Naive thymus-derived CD4-positive, alpha-beta T cell (primary cell): ENCODE measurements at places on chromosomes 7 and 10. TPM values are rescaled to one million over a fixed set of nuclear protein-coding genes. Genes with fewer than 3 reads are reported as not detected.

GRCh38 chr10:77866598-77866997 is 60.0 kb downstream of the DLG5 start:
- H3K27me3 ChIP-seq = no peaks in the 10 kb centered on the region
- H3K36me3 ChIP-seq = no peaks in the 10 kb centered on the region

Gene AGAP6
- total RNA-seq = 21.1 TPM

DNA sequence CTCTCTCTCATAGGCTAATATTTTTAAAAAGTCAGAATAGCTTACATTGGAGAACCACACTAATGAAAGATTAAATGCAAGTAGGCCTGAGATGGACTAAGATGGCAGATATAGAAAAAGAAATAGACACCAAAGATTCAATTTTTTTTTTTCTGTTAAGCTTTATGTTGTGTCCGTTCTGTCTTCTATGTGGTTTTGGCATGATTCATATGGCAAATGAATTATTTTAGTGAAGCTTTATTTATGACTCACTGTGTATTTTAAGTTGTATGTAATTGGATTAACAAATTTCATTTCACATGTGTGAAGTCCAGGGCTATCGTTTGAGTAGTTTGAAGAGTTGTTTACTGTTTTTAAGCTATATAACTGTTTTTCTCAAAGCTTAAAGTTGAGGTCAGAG is 214.8 kb downstream of the CAMK1D start:
- no peak overlapping the region for H3K4me3 ChIP-seq
- DNase-seq = no peak
- H3K27ac ChIP-seq = no peak overlapping the region
- H3K27me3 ChIP-seq = no peaks in the 10 kb centered on the region
- no peaks in the 10 kb centered on the region for H3K36me3 ChIP-seq
- no peaks in the 10 kb centered on the region for H3K4me1 ChIP-seq

GRCh38 chr7:116988363-116988989 is 35.2 kb downstream of the ST7 start:
- H3K27me3 ChIP-seq = no peaks in the 10 kb centered on the region
- H3K36me3 ChIP-seq = no peaks in the 10 kb centered on the region
- H3K4me3 ChIP-seq = no peak overlapping the region
- DNase-seq = peak; percentile 16

DNA sequence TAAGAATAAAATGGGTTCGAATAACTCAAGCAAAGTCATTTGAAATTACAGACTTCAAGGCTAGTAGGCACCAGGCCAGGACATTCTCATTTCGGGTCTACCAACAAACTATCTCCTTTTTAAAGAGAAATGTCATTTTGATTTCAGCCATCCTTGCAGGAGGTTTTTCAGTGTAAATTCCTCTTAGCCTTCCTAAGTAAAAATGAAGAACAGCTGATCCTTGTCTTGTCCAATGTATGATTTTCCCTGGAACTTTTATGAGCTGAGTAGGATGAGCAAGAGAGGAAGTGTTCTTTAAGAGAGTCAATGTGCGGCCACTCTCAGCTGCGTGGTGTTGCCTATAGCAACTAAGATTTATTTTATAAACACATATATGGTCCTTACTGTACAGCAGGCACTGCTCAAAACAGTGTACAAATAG is 110.1 kb downstream of the PLCE1 start:
- no peaks in the 10 kb centered on the region for H3K36me3 ChIP-seq
- H3K27ac ChIP-seq = no peak overlapping the region
- no peak overlapping the region for H3K4me3 ChIP-seq
- DNase-seq = no peak
- H3K27me3 ChIP-seq = no peaks in the 10 kb centered on the region
- no peaks in the 10 kb centered on the region for H3K4me1 ChIP-seq

GRCh38 chr10:116029826-116030225 is 243.2 kb downstream of the GFRA1 start:
- H3K4me3 ChIP-seq = no peak overlapping the region
- no peak overlapping the region for H3K27ac ChIP-seq
- no peaks in the 10 kb centered on the region for H3K4me1 ChIP-seq
- no peak for DNase-seq

DNA sequence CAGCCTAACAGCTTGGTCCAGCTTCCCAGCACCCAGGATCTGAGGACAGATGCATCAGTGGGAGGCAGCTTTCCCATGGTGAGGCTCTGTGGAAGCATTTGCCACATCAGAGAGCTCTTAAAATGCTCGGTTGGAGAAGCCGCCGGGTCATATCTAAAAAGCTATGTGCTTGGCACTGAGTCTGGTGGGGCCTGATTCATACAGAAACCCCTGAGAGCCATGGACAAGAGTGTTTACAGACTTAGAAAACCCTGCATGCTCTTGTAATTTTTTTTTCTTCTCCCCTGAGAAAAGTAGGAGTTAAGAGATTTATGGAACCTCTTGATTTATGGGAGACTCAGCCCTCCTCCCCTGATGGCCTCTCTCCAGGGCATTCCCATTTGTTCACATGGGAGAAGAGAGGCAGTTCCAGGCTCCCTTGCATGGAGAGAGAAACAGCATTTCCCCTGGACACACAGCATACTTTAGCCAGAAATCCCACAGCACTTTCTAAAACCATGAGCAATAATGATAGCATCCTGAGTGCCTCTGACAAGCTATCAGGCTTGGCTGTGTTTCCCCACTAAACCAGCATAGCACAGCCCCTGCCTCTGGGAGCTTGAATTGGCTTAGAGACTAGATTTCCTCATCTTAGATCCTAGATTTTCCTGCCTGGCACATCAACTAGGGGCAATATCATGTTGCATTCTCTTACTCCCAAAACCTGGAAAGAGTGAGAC is 322.1 kb upstream of the AUTS2 start:
- no peaks in the 10 kb centered on the region for H3K27me3 ChIP-seq
- H3K4me3 ChIP-seq = no peak overlapping the region
- DNase-seq = no peak
- H3K36me3 ChIP-seq = no peaks in the 10 kb centered on the region
